ENCODE measurements at places on chromosomes 5 and 9. TPM values are rescaled to one million over a fixed set of nuclear protein-coding genes. Genes with fewer than 3 reads are reported as not detected.

DNA sequence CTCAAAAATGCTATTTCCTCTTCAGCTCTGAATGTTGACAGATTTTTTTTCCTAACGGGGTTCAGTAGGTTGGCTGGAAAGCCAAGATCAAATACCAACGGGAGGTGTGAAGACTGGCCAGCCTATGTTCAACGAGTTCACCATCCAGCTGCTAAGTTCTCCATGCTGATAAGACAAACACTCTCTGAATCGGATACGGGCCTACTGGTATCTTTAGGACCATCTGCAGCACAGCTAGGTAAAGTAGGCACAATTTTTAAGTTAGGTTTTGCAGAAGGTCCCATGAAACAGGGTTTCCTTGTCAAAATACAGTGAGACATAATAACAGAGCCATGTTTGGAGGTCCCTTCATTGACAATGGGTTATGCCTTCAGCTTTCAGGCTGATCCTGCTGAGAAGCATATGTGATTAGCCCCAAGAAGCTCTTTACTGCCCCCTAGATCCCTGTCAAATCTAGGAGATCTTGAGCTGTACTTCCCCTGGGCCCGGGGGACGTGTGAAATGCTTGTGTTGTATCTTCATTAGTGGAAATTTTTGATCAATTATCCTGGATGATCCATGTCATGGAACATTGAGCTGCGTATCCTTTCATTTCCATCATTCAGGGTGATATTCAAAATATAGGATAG, 60.6 kb downstream of the PGM5 start:
- peaks cover 2% of the 10 kb centered on the region for H3K27me3 ChIP-seq
- H3K27ac ChIP-seq, result no peak overlapping the region
- no peak overlapping the region for H3K4me3 ChIP-seq
- no peak for DNase-seq

DNA sequence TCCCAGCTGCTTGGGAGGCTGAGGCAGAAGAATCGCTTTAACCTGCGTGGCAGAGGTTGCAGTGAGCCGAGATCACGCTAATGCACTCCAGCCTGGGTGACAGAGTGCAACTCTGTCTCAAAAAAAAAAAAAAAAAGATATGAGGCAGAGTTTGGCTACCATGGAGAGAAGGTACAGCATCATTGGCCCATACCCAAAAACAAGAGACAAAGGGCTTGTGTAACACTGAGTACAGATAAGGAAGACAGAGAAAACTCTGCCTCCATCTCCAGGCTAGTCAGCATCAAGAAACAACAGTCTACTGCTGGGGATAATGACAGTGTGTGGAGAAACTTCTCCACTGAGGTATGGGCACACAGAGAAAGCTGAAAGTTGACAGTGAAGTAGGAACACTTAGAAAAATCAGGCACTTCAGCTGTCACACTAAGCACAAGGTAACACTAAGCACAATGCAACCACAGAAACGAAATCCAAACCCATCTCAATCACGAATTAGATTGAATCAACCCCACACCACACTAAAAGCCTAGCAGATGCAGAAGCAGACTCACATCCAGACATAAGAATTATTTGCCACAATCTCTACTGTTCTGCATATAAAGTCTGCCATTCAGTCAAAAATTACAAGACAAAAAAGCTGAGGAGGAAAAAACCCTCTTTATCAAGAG, 10.5 kb downstream of the PJA2 start:
- H3K36me3 ChIP-seq, result peaks cover 38% of the 10 kb centered on the region
- peaks cover 32% of the 10 kb centered on the region for H3K4me1 ChIP-seq
- H3K27me3 ChIP-seq, result no peaks in the 10 kb centered on the region
- no peak overlapping the region for H3K4me3 ChIP-seq
- no peak for DNase-seq
- no peak overlapping the region for H3K27ac ChIP-seq

DNA sequence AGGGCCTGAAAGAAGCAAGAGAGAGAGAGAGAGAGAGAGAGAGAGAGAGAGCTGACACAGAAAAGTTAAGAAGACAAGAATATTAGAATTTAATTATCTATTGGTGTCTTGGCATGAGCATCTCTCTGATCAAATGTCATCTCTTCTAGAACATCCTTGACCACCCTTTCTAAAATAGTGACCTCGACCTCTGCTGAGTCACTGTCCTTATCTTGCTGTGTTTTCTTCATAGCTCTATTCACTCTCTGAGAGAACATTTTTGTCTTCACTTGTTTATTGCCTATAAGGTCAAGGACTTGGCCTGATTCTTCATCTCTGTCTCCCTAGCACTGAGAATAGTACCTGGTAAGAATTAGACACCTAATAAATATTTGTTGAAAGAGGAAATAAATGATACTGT, 383.8 kb upstream of the RPS23 start:
- no peak overlapping the region for H3K27ac ChIP-seq
- H3K4me1 ChIP-seq, result no peaks in the 10 kb centered on the region
- H3K36me3 ChIP-seq, result no peaks in the 10 kb centered on the region
- peaks cover 9% of the 10 kb centered on the region for H3K27me3 ChIP-seq

DNA sequence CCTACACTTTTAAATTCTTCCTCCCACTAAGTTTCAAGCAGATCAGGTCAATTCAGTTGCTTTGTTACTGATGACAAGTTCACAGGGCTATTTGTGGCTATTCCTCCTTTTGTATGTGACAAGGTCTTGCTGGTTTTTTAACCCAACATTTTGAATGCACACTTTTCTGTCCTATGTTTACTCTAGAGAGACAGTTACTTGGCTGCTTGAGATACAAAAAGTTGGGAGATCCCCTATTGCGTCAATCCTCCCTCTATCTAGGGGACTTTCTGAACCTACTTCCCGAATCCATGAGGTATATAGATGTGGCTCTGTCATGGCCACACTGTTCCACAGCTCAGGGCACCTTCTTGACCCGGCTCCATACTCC, 386.7 kb downstream of the NTRK2 start:
- H3K27ac ChIP-seq, result no peak overlapping the region
- no peaks in the 10 kb centered on the region for H3K4me1 ChIP-seq
- H3K36me3 ChIP-seq, result no peaks in the 10 kb centered on the region
- H3K4me3 ChIP-seq, result no peak overlapping the region
- no peak for DNase-seq

GRCh38 chr5:10567121-10567591, 3.3 kb downstream of the ANKRD33B start:
- no peaks in the 10 kb centered on the region for H3K36me3 ChIP-seq
- H3K27ac ChIP-seq, result no peak overlapping the region
- H3K4me3 ChIP-seq, result no peak overlapping the region
- H3K4me1 ChIP-seq, result peaks cover 27% of the 10 kb centered on the region
- peaks cover 3% of the 10 kb centered on the region for H3K27me3 ChIP-seq

DNA sequence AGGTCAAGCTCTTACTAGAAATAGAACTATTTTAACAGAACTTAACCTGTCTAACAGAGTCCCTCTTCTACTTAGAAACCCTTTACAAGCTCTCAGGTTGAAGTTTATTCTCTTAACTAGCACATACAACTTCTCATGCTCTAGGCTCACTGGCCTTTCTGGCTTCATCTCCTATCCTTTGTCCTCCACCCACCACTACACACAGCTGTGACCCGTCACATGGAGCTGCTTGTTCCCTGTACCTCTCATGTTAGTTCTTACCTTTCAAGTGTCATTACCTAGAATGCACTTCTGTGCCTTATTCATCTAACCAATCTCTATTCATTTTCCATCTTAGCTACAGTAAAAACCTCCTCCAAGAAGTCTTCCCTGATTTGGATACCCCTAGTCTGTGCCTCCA, 89.4 kb upstream of the APC start:
- no peak for DNase-seq
- no peaks in the 10 kb centered on the region for H3K36me3 ChIP-seq
- no peak overlapping the region for H3K4me3 ChIP-seq
- peaks cover 9% of the 10 kb centered on the region for H3K27me3 ChIP-seq

DNA sequence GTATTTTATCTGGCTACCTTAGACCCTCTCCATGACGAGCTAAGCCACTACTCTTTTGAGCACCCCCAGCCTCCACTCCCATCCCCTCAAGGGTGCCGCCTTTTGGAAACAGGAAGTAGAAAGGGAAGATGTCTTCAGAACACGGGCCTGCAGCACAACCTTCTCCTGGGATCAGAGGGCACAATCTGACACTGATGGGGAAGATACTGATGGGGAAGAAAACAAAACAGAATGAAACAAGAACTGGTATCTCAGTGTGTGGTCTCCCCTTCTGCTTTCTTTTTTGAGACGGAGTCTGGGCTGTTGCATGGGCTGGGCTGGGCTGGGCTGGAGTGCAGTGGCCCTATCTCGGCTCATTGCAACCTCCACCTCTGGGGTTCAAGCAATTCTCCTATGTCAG, 539.7 kb upstream of the DAP start:
- H3K36me3 ChIP-seq, result no peaks in the 10 kb centered on the region
- H3K4me1 ChIP-seq, result no peaks in the 10 kb centered on the region
- no peak for DNase-seq
- no peaks in the 10 kb centered on the region for H3K27me3 ChIP-seq

DNA sequence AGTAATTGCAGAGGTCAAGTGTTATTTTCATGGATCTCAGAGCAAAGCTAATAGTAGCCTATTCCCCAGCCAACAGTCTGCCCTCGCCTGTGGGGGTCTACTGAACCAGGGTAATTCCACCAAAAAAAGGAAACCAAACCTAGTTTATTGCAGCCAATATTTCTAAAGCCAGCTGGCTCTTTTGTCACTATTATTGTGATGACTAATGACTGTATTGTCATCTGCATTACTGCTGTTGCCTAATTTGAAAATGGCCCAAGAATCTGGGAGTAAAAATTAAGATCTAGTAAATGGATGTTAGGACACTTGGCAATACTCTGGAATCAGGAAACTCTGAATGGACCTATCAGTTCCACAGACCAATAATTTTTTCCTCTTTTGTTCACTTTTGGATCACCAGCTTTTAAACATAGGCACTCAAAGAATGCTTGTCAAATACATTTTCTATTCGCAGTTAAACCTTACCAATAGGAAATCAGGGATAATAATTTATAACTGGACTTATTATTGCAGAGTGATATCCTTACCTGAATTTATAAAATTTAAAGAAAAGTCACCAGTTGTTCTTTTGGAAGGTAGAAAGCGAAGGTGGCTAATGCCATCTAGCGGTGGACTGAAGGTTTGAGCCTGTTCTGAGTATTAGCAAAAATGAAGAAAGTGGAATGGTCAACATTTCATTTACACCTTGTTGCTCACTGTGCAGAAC, 69.2 kb downstream of the SYK start:
- peaks cover 32% of the 10 kb centered on the region for H3K27me3 ChIP-seq
- H3K27ac ChIP-seq, result no peak overlapping the region
- H3K4me3 ChIP-seq, result no peak overlapping the region
- no peaks in the 10 kb centered on the region for H3K4me1 ChIP-seq
- no peaks in the 10 kb centered on the region for H3K36me3 ChIP-seq

DNA sequence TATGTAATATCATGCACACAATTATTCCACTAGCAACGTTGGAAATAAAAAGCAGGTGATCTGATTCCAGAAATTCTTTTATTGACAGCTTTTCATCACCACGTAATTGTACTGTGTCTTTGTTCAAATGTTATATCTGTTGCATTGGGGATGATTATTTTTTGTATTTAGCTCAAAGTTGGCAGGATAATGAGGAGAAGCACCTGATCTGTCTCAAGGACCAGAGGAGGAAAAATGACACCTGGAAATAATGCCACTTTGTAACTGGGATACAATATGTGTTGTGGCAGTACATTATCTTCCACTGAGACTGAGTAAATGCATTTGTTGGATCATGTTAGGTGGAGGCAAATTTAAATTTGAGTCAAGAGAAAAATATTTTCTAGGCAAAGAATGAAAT, 1298.8 kb upstream of the CDH6 start:
- no peak overlapping the region for H3K27ac ChIP-seq
- H3K36me3 ChIP-seq, result no peaks in the 10 kb centered on the region
- no peak for DNase-seq
- no peak overlapping the region for H3K4me3 ChIP-seq
- H3K27me3 ChIP-seq, result no peaks in the 10 kb centered on the region
- H3K4me1 ChIP-seq, result no peaks in the 10 kb centered on the region

DNA sequence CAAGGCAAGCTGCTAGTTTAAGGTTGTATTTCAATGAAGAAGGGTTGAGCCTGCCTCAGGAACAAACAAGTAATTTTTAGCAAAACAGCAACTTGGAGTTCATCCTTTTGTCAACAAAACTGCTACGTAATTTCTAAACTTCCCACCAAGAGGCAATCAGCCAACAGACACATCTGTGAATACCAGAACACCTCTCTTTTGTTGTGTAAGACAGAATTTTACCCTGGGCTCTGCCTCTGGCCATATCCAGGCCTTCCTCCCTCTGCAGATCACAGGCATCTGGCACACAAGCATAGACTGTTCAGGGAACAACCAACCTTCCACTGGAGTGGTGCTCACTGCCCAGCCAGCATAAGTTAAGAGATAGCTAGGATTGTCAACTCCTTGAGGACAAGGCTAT, 409.0 kb downstream of the SPOCK1 start:
- H3K27ac ChIP-seq, result no peak overlapping the region
- H3K4me3 ChIP-seq, result no peak overlapping the region
- no peak for DNase-seq
- no peaks in the 10 kb centered on the region for H3K27me3 ChIP-seq
- no peaks in the 10 kb centered on the region for H3K36me3 ChIP-seq

DNA sequence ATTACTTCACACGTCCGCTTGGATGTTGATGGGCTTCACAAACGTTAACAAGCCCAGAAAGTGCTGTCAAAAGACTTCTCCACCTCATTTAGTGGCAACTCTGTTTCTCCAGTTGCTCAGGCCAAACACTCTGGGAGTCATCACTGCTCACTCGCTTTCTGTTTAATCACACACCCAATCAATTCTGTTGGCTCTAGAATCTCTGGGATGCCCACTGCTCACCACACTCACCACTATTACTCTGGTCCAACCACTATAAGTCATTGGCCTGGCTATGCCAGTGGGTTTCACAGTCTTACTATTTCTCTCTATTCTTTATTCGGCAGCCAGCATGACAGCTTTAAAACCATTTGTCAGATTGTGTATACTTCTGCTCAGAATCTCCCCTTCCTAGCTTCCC, 163.5 kb downstream of the KDM4C start:
- peaks cover 54% of the 10 kb centered on the region for H3K4me1 ChIP-seq
- no peak overlapping the region for H3K4me3 ChIP-seq
- no peaks in the 10 kb centered on the region for H3K27me3 ChIP-seq
- no peak overlapping the region for H3K27ac ChIP-seq

The PLGRKT gene
- total RNA-seq, result 31.5 TPM

The ZNF169 gene
- total RNA-seq, result 7.7 TPM

Measured in activated CD8-positive, alpha-beta memory T cell treated with anti-CD3 and anti-CD28 coated beads, Interleukin-2, amount 10 ng/mL, durations not matched to agents 7 days and 5 days (primary cell).